Liver (tissue), 10 donors: ENCODE measurements at places on chromosomes 12 and 14.
A peak's percentile ranks its signal among the peaks of the same experiment; 100 is the strongest.

DNA sequence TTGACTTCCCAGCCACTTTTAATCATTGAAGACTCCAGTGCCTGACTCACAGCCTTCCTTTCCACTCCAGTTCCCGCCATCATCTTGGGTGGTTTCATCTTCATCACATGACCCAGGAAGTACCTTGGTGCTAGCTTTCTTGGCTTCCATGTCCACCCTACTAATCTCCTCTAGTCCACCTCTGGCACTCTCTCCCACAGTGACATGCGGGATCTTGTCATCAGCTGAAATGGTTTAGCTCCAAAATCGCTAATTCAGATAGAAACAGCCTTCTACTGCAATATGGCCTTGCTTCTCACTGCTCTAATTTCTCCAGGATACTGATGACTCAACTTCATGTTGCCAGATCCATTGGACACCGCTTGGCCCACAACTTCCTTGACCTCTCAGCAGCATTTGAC, 24.5 kb downstream of the WDR20 start:
- no peaks in the 10 kb centered on the region for H3K36me3 ChIP-seq
- H3K4me3 ChIP-seq: no peak overlapping the region
- no peaks in the 10 kb centered on the region for H3K4me1 ChIP-seq
- no peak for DNase-seq

- peaks cover 3% of the 10 kb centered on the region for H3K36me3 ChIP-seq
- H3K27ac ChIP-seq: no peak overlapping the region
These were observed 9.1 kb downstream of the TMBIM4 start for GRCh38 chr12:66160704-66161103.

GRCh38 chr12:20339060-20339459, 29.3 kb upstream of the PDE3A start:
- H3K4me3 ChIP-seq: no peak overlapping the region
- no peak overlapping the region for H3K27ac ChIP-seq
- no peaks in the 10 kb centered on the region for H3K27me3 ChIP-seq
- DNase-seq: no peak
- H3K4me1 ChIP-seq: no peaks in the 10 kb centered on the region

DNA sequence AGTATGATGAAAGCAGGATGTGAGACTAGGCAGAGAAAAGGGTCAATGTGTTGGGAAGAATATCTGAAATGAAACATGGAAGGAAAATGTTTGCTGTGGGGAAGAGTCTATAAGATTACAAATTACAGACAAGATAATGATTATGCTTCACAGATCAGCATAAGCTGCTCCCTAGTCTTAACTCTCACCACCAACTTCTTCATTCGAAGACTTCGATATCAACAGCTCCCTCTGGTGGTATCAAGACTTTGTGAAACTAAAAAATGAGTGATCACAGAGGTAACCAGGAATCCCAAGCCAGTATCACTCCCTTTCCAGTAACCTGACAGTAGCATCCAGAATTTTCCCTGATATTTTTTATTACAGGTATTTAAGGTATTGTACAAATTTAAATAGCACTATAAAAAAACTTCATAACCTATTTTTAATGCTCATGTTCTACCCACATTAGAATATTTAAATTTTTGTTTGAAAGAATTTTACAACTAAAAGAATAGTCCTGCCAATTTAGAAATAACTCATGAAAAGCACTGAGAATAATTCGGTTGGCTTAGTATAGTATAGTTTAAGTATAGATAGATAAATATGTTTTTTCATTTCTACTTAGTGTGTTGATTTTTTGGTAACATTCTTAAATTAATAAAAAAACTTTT, 84.4 kb downstream of the C2CD5 start:
- H3K4me3 ChIP-seq: no peak overlapping the region
- H3K4me1 ChIP-seq: no peaks in the 10 kb centered on the region
- DNase-seq: no peak
- H3K36me3 ChIP-seq: peaks cover 3% of the 10 kb centered on the region

DNA sequence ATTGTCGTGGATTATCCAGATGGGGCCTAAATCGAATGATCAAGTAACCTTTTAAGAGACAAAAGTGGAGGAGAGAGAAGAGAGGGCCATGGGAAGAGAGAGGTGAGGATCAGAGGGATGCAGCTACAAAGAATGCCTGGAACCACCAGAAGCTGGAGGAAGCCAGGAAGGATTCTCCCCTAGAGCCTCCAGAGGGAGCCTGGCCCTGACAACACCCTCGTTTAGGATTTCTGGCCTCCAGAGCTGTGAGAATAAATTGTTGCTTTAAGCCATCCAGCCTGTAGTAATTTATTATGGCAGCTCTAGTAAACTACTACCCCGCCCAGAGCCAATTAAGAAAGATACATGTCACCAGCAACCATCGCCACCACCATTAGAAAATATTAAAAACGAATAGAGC, 46.2 kb upstream of the GSC start:
- no peaks in the 10 kb centered on the region for H3K4me1 ChIP-seq
- no peaks in the 10 kb centered on the region for H3K27me3 ChIP-seq
- H3K36me3 ChIP-seq: no peaks in the 10 kb centered on the region

DNA sequence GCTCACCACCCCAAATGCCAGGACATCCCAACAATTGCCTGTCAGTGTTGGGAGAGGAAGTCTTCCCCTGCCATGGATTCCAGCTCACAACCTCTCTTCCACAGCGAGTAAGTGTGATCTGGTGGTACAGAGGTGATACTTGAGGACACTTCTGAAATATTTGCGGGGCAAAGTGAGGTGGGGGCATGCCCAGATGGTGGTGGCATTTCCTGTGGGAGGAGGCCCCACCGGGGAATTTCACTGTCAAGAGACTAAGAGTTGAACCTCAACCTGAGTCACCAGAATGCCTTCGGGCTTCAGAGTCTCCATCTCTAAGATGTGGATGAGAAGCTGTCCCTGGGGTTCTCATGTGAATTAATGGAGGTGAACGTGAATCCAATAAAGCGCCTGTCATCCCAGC, 122.3 kb upstream of the RFLNA start:
- no peaks in the 10 kb centered on the region for H3K4me1 ChIP-seq
- H3K4me3 ChIP-seq: no peak overlapping the region
- H3K27me3 ChIP-seq: no peaks in the 10 kb centered on the region
- DNase-seq: no peak
- H3K27ac ChIP-seq: no peak overlapping the region

DNA sequence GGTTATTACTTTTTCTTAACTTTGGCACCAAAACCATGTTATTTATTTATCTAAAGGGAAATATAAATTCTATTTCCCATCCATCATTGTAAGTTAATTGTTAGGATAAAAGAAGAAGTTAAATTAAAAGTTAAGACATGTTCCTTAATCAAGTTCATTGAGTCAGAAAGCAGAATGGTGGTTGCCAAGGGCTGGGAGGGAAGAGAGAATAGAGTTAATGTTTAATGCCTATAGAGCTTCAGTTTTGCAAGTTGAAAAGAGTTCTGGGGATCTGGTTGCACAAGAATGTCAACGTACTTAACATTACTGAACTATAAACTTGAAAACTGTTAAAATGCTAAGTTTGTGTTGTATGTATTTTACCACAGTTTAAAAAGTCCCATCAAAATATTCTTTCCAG, 63.2 kb upstream of the NR2C1 start:
- H3K27ac ChIP-seq: no peak overlapping the region
- no peaks in the 10 kb centered on the region for H3K27me3 ChIP-seq
- H3K4me3 ChIP-seq: no peak overlapping the region

GRCh38 chr12:109760930-109761921, 47.6 kb downstream of the FAM222A start:
- H3K36me3 ChIP-seq: no peaks in the 10 kb centered on the region
- H3K4me1 ChIP-seq: peaks cover 21% of the 10 kb centered on the region
- no peaks in the 10 kb centered on the region for H3K27me3 ChIP-seq
- peak; percentile 34 for DNase-seq
- no peak overlapping the region for H3K4me3 ChIP-seq

DNA sequence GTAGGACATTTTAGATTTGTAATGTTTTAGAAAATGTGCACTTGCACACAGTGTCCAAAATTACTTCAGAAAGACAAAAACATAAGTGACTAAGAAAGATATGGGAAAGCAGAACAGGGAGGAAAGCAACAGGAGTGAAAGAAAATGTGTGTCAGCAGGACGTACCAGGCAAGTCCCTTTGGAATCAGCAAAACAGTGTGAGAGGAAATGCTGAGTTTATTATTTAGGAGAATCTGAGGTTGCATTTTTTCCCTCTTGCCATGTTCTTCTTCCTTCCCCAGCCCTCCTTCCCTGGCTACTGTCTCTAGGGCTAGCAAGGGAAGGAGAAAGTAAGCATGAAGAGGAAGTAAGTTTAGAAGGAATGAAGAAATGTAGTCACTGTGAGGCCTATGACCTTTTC, 67.7 kb upstream of the CD163 start:
- H3K4me3 ChIP-seq: no peak overlapping the region
- H3K4me1 ChIP-seq: no peaks in the 10 kb centered on the region
- H3K27me3 ChIP-seq: no peaks in the 10 kb centered on the region
- no peak for DNase-seq

DNA sequence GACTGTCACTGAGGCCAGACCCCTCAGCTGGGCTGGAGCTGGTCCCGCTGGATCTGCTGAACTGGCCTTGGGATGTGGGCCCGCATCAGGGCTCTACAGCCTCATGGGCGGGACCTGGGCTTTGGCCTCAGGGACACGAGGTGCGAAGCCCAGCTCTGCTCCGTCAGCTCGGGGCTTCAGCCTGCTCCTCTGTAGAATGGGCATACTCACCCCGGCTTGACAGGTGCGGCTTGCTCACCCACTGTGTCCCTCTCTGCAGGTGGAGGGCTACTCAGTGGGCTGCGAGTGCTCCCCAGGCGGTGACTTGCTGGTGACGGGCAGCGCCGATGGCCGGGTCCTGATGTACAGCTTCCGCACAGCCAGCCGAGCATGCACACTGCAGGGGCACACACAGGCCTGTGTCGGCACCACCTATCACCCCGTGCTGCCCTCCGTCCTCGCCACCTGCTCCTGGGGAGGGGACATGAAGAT, 57.6 kb downstream of the BEGAIN start:
- no peak overlapping the region for H3K4me3 ChIP-seq
- no peaks in the 10 kb centered on the region for H3K27me3 ChIP-seq
- no peak for DNase-seq

GRCh38 chr14:29654901-29655550, 272.6 kb downstream of the PRKD1 start:
- no peak overlapping the region for H3K27ac ChIP-seq
- H3K36me3 ChIP-seq: no peaks in the 10 kb centered on the region
- H3K4me1 ChIP-seq: no peaks in the 10 kb centered on the region
- no peak for DNase-seq
- H3K27me3 ChIP-seq: no peaks in the 10 kb centered on the region
- H3K4me3 ChIP-seq: no peak overlapping the region

DNA sequence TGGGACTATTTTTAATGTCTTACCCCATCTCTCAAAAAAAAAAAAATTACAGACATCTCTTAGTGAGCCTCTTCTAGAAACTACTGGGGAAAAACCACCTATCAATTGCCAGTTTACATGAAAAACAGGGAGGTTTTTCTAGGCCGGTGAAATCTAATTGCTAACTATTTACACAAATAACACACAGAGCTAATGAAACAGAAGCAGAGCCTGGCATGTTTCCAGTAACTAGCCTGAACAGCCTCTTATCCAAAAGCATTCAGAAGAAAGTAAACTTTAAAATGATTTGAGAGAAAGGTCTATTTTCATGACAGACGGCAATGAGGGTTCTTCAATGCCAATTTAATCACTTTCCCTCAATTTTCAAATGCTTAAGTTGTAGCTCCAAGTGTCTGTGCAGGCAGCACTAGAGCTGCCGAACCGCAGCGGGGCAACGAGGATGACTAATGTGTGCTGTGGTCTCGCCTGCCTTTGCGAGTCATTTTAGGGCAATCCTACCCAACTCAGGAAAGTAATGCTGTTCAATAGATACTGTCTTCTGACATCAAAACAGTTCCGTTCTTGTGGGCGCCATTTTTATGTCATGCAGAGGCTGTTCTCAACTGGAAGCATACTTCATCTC, 84.6 kb downstream of the SETD3 start:
- no peak overlapping the region for H3K4me3 ChIP-seq
- peaks cover 1% of the 10 kb centered on the region for H3K36me3 ChIP-seq
- H3K27ac ChIP-seq: no peak overlapping the region
- H3K4me1 ChIP-seq: peaks cover 13% of the 10 kb centered on the region
- DNase-seq: no peak

- DNase-seq: no peak
- peaks cover 3% of the 10 kb centered on the region for H3K27me3 ChIP-seq
- H3K27ac ChIP-seq: no peak overlapping the region
These were observed 129.9 kb upstream of the GRIN2B start for GRCh38 chr12:14111230-14111865.

GRCh38 chr12:41108032-41108431, 80.1 kb upstream of the PDZRN4 start:
- no peak for DNase-seq
- no peak overlapping the region for H3K4me3 ChIP-seq
- H3K36me3 ChIP-seq: no peaks in the 10 kb centered on the region

GRCh38 chr12:116177017-116177416, 100.5 kb downstream of the MED13L start:
- no peak overlapping the region for H3K4me3 ChIP-seq
- no peak for DNase-seq
- H3K4me1 ChIP-seq: no peaks in the 10 kb centered on the region
- no peak overlapping the region for H3K27ac ChIP-seq
- no peaks in the 10 kb centered on the region for H3K27me3 ChIP-seq

DNA sequence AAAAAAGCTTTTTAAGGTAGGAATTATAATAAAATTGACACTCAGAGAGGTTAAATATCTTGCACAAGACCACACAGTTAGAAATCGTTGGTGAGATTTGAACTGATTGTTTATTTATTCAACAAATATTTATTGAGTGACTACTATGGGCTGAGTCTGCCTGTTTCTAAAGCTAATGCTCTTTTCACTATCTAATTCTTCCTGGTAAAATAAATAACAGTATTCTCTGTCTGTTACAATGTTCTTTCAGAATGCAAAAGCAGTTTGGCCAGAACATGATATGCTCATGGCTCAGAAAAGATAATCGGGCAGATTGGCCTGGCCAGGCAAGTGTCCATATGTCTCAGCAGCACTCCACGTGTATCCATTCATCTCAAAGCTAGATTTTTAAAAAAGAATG, 82.0 kb downstream of the BTG1 start:
- DNase-seq: no peak
- no peak overlapping the region for H3K4me3 ChIP-seq
- no peaks in the 10 kb centered on the region for H3K27me3 ChIP-seq
- H3K4me1 ChIP-seq: peaks cover 23% of the 10 kb centered on the region
- peak overlapping the region; percentile 71 for H3K27ac ChIP-seq
- H3K36me3 ChIP-seq: no peaks in the 10 kb centered on the region

DNA sequence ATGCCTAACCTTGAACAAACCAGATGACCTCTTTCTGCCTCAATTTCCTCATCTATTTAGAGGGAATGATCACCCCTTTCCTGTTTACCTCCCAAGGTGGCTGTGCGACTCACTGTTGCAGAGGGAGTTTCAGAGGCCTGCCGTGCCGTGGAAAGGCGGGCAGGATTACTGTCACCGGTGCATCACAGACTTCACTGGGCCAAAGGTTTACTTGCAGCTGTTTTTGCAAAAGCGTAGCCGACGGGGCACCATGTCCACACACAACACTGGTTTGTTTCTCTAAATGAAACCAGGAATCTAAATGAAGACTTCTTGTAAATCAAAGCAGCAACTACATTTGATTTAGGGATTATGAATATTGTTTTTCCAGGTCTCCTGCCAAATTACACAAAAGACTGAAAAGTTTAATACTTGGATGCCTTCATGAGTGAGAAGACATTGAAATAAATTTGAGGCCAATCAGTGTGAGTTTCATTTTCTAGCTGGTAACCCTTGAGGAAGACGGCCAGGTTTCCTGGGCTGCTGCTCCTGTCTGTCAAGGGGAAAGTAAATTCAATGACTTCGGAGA, 696.1 kb upstream of the TMEM132C start:
- no peak overlapping the region for H3K4me3 ChIP-seq
- no peak overlapping the region for H3K27ac ChIP-seq
- DNase-seq: no peak
- no peaks in the 10 kb centered on the region for H3K27me3 ChIP-seq
- no peaks in the 10 kb centered on the region for H3K4me1 ChIP-seq
- H3K36me3 ChIP-seq: no peaks in the 10 kb centered on the region
